ENCODE measurements at places on chromosomes 16 and 17. TPM values are rescaled to one million over a fixed set of nuclear protein-coding genes. Genes with fewer than 3 reads are reported as not detected.

The COL1A1 gene
- total RNA-seq: 171 TPM

DNA sequence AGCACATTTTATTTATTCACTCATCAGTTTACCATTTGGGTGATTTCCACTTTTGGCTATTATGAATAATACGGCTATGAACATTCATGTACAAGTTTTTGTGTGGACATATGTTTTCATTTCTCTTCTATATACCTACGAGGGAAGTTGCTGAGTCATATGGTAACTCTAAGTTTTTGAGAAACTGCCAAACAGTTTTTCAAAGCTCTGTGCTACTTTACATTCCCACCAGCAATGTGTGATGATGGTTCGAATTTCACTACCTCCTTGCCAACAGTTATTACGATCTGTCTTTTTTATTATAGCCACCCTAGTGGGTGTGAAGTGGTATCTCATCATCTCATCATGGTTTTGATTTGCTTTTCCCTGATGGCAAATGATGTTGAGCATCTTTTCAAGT lies 63.7 kb upstream of the MRTFB start:
- DNase-seq: no peak
- H3K36me3 ChIP-seq: no peaks in the 10 kb centered on the region
- H3K27me3 ChIP-seq: no peaks in the 10 kb centered on the region
- no peak overlapping the region for H3K4me3 ChIP-seq

- H3K4me1 ChIP-seq: peaks cover 53% of the 10 kb centered on the region
- DNase-seq: no peak
- H3K4me3 ChIP-seq: peak overlapping the region; percentile 98
These were observed 1.0 kb downstream of the ORAI3 start for GRCh38 chr16:30949650-30950515.

- DNase-seq: no peak
- H3K4me3 ChIP-seq: no peak overlapping the region
- peaks cover 5% of the 10 kb centered on the region for H3K4me1 ChIP-seq
- no peaks in the 10 kb centered on the region for H3K27me3 ChIP-seq
- no peak overlapping the region for H3K27ac ChIP-seq
- no peaks in the 10 kb centered on the region for H3K36me3 ChIP-seq
These were observed 109.1 kb downstream of the MSI2 start for GRCh38 chr17:57365420-57365819.

DNA sequence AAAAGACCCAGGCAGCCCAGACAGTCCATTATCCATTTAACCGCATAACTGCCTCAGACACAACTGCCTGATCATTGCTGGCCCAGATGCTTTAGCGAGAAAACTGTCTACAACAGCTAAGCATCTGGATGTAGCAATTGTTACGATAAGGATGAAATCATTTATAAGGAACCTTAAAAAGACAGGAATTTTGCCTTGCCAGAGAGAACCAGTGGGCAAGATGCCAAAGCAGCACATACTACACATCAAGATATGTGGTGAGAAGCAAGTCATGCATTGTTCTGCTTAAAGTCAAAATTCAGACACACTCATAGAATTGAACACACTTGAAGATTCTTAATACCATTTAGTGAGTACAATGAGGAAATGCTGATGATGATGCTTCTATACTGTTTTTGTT lies 1525.3 kb downstream of the CDH8 start:
- H3K4me3 ChIP-seq: no peak overlapping the region
- no peak for DNase-seq
- H3K36me3 ChIP-seq: no peaks in the 10 kb centered on the region
- H3K27ac ChIP-seq: no peak overlapping the region
- no peaks in the 10 kb centered on the region for H3K4me1 ChIP-seq
- H3K27me3 ChIP-seq: no peaks in the 10 kb centered on the region

DNA sequence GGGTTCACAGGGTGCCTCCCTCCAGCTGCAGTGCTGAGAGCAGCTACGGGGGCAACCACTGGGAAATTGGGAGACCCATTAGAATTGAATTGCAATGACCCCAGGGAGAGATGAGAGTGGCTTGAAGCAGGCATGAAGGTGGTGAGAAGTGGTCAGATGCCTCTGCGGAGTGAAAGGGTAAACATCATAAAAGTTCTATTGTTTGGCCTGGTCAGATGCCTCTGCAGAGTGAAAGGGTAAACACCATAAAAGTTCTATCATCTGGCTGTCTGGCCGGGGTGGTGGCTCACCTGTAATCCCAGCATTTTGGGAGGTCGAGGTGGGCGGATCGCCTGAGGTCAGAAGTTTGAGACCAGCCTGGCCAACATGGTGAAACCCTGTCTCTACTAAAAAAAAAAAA lies 53.5 kb downstream of the TNFRSF13B start:
- no peaks in the 10 kb centered on the region for H3K4me1 ChIP-seq
- no peak for DNase-seq
- no peak overlapping the region for H3K27ac ChIP-seq
- no peaks in the 10 kb centered on the region for H3K36me3 ChIP-seq

GRCh38 chr16:67260426-67261063 lies 11.8 kb downstream of the SLC9A5 start:
- H3K4me3 ChIP-seq: no peak overlapping the region
- no peak overlapping the region for H3K27ac ChIP-seq
- no peaks in the 10 kb centered on the region for H3K36me3 ChIP-seq
- H3K27me3 ChIP-seq: no peaks in the 10 kb centered on the region
- DNase-seq: no peak

GRCh38 chr16:50419116-50419515 lies 50.3 kb upstream of the BRD7 start:
- no peak for DNase-seq
- H3K36me3 ChIP-seq: no peaks in the 10 kb centered on the region
- H3K4me1 ChIP-seq: no peaks in the 10 kb centered on the region
- no peaks in the 10 kb centered on the region for H3K27me3 ChIP-seq

DNA sequence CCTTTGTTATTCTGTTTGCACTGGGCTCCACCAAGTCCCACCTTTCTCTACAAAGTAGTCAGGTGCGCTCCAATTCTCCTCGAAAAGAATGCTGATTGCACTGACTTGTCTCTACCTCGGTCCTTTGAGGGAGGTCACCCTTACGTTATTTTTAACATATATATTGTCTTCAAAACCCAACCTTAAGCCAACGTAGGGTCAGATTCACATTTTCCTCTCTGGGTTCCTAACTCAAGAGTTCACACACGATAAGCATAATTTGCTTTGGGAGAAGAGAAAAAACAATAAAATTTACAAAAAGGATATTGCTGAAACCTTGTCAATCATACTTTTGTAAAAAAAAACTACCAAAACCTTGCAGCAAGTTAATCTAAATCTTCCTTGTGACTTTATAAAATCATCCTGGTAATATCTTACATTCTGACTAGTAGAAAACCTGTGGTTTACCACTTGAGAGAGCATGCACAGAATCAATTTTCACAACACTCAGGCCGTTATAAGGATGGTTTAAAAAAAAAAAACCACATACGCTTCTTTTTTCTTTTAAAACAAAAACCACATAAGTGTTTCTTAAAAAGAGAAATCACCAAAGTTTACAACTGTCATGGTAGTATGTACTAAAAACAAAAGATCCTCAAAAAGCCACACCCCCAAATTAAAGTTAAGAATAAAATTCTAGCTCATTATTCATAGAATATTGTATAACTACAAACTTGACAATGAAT lies 72.2 kb upstream of the TRAP1 start:
- peaks cover 21% of the 10 kb centered on the region for H3K4me1 ChIP-seq
- H3K36me3 ChIP-seq: no peaks in the 10 kb centered on the region
- DNase-seq: no peak
- no peaks in the 10 kb centered on the region for H3K27me3 ChIP-seq
- no peak overlapping the region for H3K4me3 ChIP-seq
- H3K27ac ChIP-seq: no peak overlapping the region

DNA sequence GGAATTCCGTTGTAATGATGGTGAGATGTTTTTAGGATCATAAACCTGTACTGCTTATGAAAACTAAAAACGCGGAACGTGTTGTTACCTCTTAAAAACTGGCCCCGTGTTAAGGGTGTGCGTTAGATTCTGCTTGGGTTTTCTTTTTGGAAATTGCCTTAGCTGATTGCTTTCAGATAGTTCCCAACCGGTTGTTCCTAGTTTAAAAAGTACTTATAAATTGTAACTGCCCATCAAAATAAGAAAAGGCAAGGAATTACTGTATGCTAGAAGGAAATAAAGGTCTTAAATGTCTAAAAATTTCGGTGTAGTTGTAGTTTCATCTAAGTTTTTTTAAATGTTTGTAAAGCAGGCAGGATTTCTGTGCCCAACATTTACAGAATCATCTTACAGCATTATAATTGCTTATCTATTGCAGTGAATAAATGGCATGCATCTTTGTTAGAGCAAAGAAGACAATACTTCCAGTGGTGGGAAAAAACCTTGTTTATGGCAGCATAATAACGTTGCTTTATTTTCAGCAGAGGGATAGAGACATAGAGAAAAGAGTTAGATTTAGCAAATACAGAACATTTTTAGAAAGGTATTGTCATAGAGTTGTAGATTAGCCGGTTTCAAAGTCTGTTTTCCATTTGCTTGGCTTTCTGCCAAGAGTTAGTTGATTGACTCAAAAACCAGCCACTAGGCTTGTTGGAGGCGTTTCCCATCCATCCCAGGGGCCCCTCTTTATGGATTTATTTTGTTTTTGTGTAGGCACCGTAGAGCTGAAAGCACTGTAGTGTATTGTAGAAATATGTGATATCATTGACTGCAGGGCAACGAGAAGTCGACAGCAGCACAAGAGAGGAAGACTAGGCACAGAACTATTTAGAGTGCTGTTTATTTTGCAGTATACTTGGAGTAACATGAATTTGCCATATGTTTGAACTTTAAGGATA lies 1.7 kb downstream of the PPM1D start:
- H3K27me3 ChIP-seq: no peaks in the 10 kb centered on the region
- peak overlapping the region; percentile 99 for H3K27ac ChIP-seq
- H3K4me3 ChIP-seq: peak overlapping the region; percentile 83

GRCh38 chr17:69528035-69528434 lies 113.5 kb downstream of the MAP2K6 start:
- H3K27ac ChIP-seq: no peak overlapping the region
- no peaks in the 10 kb centered on the region for H3K36me3 ChIP-seq
- DNase-seq: no peak
- H3K4me1 ChIP-seq: no peaks in the 10 kb centered on the region
- H3K4me3 ChIP-seq: no peak overlapping the region
- H3K27me3 ChIP-seq: no peaks in the 10 kb centered on the region

The GID4 gene
- total RNA-seq: 11.3 TPM

DNA sequence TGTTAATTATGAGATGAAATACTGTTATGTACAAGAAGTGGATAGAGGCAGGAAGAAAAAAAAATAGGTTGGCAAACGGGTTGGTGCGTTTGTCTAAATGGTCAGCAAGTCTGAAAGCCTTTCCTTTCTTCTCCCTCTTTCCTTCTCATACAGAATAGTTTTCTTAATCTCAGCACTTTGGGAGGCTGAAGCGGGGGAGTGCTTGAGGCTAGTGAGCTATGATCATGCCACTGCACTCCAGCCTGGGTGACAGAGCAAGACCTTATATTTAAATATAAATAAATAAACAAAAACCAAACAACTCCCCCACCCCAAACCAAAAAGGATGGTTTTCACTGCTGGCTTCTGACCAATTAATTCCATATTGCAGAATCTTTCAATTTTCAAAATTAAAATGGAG lies 74.7 kb upstream of the CORO6 start:
- no peak overlapping the region for H3K27ac ChIP-seq
- no peaks in the 10 kb centered on the region for H3K27me3 ChIP-seq
- H3K36me3 ChIP-seq: peaks cover 17% of the 10 kb centered on the region
- no peak overlapping the region for H3K4me3 ChIP-seq
- H3K4me1 ChIP-seq: peaks cover 18% of the 10 kb centered on the region

GRCh38 chr17:50688245-50688644 lies 19.5 kb downstream of the ANKRD40 start:
- H3K4me1 ChIP-seq: peaks cover 24% of the 10 kb centered on the region
- H3K27ac ChIP-seq: peak overlapping the region; percentile 26
- DNase-seq: no peak
- H3K36me3 ChIP-seq: no peaks in the 10 kb centered on the region
- H3K4me3 ChIP-seq: no peak overlapping the region

DNA sequence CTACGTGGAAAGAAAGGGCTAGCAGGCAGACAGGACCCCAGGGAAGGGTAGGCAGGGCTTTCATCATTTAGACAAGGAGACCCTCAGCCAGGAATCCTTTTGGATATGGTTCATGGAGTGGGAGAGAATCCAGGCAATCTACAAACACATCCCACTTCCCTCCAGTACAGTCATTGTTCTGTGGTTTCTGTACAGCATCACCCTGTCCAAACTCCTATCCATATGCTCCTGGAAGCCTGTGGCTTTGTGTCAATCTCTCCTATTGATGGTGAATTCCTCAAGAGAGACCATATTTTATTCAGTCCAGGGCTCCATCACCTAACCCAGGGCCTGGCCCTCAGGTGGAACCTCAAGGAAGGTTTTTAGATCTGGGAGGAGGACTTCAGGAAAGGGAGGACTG lies 99.2 kb downstream of the SPACA3 start:
- H3K27me3 ChIP-seq: no peaks in the 10 kb centered on the region
- no peaks in the 10 kb centered on the region for H3K4me1 ChIP-seq
- DNase-seq: no peak
- no peak overlapping the region for H3K4me3 ChIP-seq
- H3K36me3 ChIP-seq: no peaks in the 10 kb centered on the region

The GNG13 gene
- not detected for total RNA-seq

- no peaks in the 10 kb centered on the region for H3K27me3 ChIP-seq
- peaks cover 17% of the 10 kb centered on the region for H3K4me1 ChIP-seq
- DNase-seq: no peak
- H3K4me3 ChIP-seq: no peak overlapping the region
- no peaks in the 10 kb centered on the region for H3K36me3 ChIP-seq
These were observed 6.0 kb downstream of the CIITA start for GRCh38 chr16:10883004-10883403.

- no peaks in the 10 kb centered on the region for H3K36me3 ChIP-seq
- no peak overlapping the region for H3K4me3 ChIP-seq
- H3K4me1 ChIP-seq: peaks cover 25% of the 10 kb centered on the region
- no peak for DNase-seq
- no peaks in the 10 kb centered on the region for H3K27me3 ChIP-seq
These were observed 2.7 kb downstream of the TOM1L1 start for GRCh38 chr17:54903375-54903774.

GRCh38 chr17:81165246-81166032 lies at the start of gene PVALEF:
TSS of gene PVALEF (plus strand) at chr17:81165507. CDS start at chr17:81181227, 15,720 bp downstream.
- H3K4me3 ChIP-seq: peak within 1 kb of the TSS; percentile 28
- H3K36me3 ChIP-seq: no peaks in the 10 kb centered on the region
- H3K4me1 ChIP-seq: peaks cover 12% of the 10 kb centered on the region
- no peak for DNase-seq
- no peak within 1 kb of the TSS for H3K27ac ChIP-seq

All from vagina (tissue), 2 donors.